Ovary (tissue), 10 donors: ENCODE measurements at places on chromosomes 7 and 10.
A peak's percentile ranks its signal among the peaks of the same experiment; 100 is the strongest.

DNA sequence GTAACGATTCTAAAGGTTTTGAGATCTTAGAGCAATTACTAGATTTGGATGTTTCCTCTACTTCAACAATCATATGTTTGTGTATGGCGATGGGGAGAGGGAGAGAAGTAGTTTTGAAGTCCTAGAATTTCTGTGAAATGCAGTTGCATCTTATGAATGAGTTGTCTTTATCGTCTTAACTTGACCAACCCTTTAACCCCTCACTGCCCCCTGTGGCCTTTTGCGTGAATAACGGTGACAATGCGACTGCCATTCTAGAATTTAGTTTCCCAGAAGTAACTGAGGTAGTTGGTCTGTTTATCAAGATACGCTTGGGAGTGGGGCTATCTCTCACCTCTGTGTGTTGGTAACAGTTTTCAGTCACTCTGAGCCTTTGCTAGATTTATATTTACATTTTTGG, 204.6 kb downstream of the HDAC9 start:
- no peak for DNase-seq

DNA sequence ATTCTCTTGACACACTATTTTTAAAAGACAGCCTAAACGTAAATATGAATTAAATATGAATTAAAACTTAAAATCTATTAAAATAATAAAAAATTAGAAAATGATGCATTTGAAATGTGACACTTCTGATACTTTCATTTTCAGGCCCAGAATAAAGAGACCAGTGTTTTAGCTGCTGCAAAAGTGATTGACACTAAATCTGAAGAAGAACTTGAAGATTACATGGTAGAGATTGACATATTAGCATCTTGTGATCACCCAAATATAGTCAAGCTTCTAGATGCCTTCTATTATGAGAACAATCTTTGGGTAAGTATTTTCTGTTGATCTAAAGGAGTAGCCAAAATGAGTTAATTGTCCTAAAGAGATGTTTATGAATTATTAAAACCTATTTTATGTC, 23.6 kb downstream of the SLK start:
- DNase-seq, result no peak

DNA sequence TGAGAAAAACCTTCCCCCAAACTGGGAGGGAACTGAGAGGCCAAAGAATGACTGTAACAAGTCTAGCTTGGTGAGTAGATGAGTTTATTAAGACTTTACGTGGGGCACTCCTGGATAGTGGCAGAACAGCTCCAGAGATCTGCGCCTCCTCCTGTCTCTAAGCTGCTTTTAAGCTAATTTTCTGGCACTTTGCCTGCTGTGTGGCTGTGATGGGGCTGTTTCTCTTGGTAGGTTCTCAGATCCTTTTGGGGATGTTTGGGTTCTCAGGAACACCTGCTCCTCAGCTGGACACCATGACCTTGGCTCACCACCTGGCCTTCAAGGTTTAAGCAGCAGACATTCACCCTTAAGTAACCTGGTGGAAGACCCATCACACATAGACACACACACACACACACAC, 68.3 kb downstream of the AKR1E2 start:
- DNase-seq, result no peak

GRCh38 chr10:105063796-105064195, 422.7 kb downstream of the SORCS3 start:
- no peak for DNase-seq

GRCh38 chr7:38367301-38367890, 94.0 kb upstream of the TARP start:
- DNase-seq, result no peak

- DNase-seq, result no peak
Observed at GRCh38 chr7:159148430-159149395, 4.0 kb upstream of the VIPR2 start.

GRCh38 chr10:76404531-76404930, 973.1 kb downstream of the LRMDA start:
- no peak for DNase-seq

- peak; percentile 53 for DNase-seq
Observed at GRCh38 chr7:44633254-44634186, 27.1 kb downstream of the OGDH start.

GRCh38 chr10:66228887-66229286, 696.9 kb upstream of the LRRTM3 start:
- DNase-seq, result no peak

DNA sequence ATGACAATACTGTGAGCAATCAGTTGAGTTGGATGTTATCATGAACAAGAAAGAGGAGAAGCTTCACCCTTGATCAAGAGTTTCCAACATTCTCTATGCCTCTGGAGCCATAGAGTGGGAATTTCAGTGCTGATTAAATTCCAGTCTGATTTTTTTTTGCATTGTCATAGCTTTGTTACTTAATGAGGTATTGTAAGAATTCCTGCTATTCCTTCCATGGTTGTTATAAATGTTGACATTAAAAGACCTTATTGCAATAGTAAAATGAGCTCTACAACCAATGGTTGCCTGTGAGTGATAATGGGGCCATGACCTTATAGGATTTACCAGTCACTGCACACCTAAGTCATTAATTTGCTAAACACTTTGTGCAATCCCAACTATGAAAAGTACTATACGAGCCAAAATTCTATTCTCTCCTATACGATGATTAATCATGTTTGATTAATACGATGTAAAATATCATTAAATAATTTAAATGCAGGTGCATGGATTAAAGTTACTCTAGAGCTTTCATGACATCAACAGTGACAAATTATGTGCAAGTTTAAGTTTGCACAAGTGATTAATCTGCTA, 353.2 kb upstream of the KLF6 start:
- no peak for DNase-seq

DNA sequence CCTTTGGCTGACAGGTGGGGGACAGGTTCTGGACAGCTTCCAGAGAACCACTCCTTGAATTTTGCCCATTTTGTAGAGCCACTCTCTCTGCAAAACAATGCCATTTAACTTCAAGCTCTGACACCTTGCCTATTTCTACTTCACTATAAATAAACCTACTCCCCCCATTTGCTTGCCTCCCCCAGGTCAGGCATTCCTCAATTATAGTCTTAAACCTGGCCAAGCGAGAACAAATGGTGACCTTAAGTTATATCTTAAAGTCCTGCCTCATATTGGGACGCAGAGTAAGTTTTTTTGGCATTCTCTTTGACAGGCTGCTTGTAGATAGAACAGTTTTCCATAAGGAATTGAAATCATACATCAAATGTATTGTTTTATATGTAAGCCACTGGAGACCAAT, 706.9 kb downstream of the LRMDA start:
- DNase-seq, result no peak

DNA sequence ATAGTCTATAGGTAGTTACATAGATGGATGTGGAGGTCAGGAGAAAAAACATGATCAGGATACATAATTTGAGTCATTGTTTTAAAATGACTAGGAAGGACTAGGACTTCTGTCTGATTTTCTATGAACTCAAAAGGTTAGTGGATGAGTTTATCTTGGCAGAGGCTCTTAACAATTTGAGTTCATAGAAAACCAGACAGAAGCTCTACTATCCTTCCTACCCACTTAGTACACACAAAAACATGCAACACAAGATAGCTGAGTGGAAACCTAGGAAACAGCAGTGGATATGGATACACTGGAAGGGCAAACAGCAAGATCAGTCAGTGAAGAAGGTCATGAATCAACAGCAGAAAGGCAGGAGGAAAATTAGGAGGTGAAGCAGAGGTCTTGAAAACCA, 84.6 kb downstream of the VPS50 start:
- no peak for DNase-seq

DNA sequence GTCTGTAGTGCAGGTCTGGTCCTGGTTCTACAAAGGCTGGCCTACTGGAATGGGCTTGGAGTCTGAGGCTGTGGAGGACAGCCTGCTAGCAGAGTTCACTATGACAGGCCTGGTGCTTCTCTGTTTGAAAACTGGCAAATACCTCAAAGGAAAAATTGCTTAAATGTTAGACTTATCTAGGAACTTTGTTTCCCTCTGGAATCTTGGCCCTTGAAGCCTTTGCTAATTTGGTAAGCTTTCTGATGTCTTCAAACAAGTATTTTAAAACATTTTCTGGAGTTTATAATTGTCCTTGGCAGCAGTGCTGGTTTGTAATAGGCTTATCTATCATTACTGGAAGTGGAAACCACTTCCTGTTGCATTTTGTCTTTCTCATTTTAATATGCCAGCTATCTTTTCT, 139.7 kb downstream of the TMEM26 start:
- no peak for DNase-seq

DNA sequence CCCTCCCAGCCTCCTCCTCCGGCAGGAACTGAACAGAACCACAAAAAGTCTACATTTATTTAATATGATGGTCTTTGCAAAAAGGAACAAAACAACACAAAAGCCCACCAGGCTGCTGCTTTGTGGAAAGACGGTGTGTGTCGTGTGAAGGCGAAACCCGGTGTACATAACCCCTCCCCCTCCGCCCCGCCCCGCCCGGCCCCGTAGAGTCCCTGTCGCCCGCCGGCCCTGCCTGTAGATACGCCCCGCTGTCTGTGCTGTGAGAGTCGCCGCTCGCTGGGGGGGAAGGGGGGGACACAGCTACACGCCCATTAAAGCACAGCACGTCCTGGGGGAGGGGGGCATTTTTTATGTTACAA, 83.3 kb downstream of the PAX2 start:
- DNase-seq, result no peak

DNA sequence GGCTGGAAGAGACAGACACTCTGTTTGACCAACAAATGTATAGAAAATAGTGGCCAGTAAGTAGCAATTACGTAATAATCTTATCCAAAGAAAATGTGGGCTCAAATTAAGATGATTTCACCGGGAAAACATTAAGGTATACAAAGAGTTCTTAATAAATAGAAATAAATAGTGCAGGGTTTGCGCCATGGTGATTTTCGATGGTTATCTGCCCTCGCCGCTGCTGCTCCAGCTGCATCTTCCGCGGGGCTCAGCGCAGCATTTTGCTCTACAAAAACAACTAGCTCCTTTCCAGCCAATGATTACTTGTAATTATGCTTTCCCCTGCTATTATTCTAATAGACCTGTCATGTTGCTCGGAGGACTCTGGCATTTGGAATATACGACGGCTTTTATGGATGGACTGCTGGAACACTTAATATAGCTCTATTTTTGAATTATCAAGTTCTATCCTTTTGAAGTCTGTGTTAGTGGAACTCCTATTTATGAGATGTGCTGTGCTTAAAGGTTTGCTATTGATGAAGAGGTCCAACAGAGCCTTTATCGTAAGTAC, 103.8 kb downstream of the BUB3 start:
- DNase-seq, result no peak

- no peak for DNase-seq
Observed at GRCh38 chr10:131193923-131194322, 117.6 kb downstream of the TCERG1L start.

DNA sequence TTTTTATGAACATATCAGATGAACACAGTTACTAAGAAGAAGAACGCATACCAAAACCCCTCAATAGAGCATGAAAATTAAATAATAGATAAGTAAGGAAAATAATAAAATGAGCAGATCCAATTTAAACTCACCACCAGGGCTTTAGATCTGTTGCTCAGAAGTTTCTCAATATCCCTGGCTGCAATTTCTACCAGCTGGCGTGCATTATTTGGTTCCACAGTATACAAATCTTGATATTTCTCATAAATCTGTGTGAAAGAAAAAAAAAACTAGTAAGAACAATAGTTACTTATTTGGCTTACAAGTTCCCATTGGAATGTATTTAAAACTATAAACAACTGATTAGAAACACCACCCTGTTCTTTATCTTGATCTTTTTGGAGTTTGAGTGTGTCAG, 108.6 kb downstream of the CACNA2D1 start:
- no peak for DNase-seq

GRCh38 chr7:16367115-16367514, 54.2 kb downstream of the CRPPA start:
- no peak for DNase-seq

GRCh38 chr10:127945341-127945758, 38.4 kb downstream of the PTPRE start:
- no peak for DNase-seq

GRCh38 chr7:98418636-98419315, 17.9 kb upstream of the BAIAP2L1 start:
- no peak for DNase-seq

GRCh38 chr7:133183969-133184368, 68.9 kb upstream of the EXOC4 start:
- no peak for DNase-seq

DNA sequence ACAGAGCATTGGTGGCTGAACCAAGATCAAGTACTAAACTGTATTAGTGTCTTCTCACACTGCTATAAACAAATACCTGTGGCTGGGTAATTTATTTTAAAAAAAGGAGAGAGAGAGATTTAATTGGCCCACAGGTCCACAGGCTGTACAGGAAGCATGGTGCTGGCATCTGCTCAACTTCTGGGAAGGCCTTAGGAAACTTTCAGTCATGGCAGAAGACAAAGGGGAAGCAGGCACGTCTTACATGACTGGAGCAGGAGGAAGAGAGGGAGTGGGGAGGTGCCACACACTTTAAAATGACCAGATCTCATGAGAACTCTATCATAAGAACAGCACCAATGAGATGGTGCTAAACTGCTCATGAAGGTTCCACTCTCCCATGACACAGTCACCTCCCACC, 95.2 kb upstream of the JCAD start:
- no peak for DNase-seq

GRCh38 chr7:28956608-28957063, 1.5 kb downstream of the TRIL start:
- peak; percentile 59 for DNase-seq

GRCh38 chr10:107264742-107265141, 100.2 kb upstream of the SORCS1 start:
- no peak for DNase-seq

DNA sequence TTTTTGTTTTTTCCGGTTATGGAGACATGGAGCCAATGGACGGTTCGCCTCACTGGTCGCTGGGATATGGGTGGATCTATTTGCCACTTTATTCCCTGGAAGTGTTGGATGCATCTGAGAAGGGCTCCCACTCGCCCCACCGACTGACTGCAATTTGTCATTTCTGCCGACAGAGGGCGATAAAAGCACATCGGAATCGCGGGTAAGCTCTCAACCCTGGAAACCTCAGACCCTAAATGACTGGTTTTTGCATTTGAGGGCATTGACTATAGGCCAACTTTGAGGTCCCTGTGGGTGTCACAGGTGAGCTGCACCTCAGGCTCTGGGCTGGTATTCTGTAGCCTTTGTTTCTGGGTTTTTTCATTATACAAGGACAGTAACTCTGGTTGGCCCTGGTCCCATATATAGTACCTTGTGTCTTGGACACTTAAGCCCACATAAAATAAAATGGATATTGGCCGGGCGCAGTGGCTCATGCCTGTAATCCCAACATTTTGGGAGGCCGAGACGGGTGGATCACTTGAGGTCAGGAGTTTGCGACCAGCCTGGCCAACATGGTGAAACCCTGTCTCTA, 11.9 kb upstream of the OPALIN start:
- DNase-seq, result no peak

DNA sequence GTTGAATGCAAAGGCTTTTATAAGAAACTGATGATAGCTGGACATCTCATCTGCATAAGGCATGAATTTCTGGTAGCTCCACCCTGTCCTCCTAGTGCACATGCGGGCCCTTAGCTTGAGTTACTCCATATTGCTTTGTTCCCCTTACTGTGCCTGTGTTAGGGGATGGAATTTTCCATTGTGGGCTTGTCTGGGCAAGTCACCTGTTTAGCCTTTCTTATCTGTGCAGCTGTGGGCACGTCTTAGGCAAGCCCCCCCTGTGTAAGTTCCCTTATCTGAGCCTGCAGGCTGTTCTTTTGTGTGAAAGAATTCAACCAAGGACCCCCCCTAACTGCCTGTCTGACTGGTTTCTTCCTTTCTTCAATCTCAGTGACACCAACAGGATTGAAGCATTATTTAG, 14.5 kb upstream of the CROT start:
- no peak for DNase-seq

GRCh38 chr7:38600741-38601140, 30.4 kb downstream of the AMPH start:
- no peak for DNase-seq
